ENCODE measurements at places on chromosomes 5 and 9.

GRCh38 chr9:96599298-96599697 lies 20.3 kb downstream of the CDC14B start:
- DNase-seq, result no peak

GRCh38 chr5:135989686-135990085 lies 34.9 kb upstream of the LECT2 start:
- DNase-seq, result no peak

- no peak for DNase-seq
Observed at GRCh38 chr9:35557320-35557719, 47.7 kb upstream of the TESK1 start.

DNA sequence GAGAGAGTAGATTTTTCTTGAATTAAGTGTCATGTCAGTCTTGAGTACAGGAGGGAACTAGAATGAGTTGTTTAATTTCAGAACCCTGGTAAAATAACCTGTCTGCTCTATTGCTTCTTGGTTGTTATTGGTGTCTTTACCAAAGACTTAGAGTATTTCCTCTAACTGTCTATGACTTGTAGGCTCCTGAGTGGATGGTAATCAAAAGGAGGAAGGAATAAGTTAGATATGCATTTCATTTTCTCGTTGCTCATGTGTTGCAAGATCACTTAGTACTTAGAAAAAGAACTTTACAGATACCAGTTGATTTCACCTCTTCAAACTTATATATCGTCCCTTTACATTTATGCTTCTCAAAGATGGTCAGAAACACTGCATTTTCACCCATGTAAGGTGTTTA lies 31.1 kb downstream of the UHRF2 start:
- DNase-seq, result no peak

- no peak for DNase-seq
Observed at GRCh38 chr5:9423571-9423970, 122.3 kb downstream of the SEMA5A start.

- DNase-seq, result no peak
Observed at GRCh38 chr9:109912082-109912582, 132.1 kb downstream of the PALM2AKAP2 start.

- DNase-seq, result no peak
Observed at GRCh38 chr9:128828719-128829452, 708 bp downstream of the SPOUT1 start.

DNA sequence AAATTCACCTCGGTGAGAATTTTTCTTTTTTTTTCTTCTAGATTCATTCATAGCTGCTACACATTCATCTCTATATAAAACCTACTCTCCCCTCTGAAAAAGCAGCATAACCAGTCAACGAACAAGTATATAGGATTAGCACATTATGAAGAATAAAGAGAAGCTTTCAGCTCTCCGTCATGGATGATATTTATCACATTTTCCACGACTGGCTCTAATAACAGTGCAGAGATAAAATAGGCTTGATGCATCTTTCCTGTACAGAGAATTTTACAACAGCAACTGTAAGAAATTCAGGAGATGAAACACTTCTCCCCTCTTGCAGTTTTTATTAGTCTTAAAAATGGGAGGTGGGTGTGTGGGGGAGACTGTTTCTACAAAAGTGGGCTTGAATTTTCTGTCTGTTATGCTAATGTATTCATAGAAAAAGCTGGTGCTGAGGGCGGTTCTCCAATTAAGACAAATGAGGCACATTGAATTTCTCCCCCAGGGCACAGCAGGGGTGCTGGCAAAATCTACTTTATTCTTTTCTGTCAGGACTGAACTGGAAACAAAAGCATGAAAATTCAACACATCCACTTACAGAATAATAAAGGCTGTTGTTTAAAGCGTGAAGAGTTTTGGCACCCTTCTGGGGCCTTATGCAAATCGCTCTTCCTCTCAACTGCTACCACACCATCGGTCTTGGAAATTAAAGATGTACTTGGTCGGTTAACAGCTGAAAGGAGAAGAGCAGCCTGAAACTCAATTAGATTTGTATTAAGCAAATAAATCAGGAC lies 233.9 kb upstream of the ZNF608 start:
- DNase-seq, result no peak

- no peak for DNase-seq
Observed at GRCh38 chr9:130110166-130110565, 56.5 kb downstream of the GPR107 start.

- no peak for DNase-seq
Observed at GRCh38 chr5:80191991-80192398, 63.9 kb downstream of the SERINC5 start.

GRCh38 chr5:135553688-135554462 lies 18.1 kb upstream of the NEUROG1 start:
- DNase-seq, result no peak

- no peak for DNase-seq
Observed at GRCh38 chr5:172827841-172828240, 6.2 kb upstream of the ERGIC1 start.

DNA sequence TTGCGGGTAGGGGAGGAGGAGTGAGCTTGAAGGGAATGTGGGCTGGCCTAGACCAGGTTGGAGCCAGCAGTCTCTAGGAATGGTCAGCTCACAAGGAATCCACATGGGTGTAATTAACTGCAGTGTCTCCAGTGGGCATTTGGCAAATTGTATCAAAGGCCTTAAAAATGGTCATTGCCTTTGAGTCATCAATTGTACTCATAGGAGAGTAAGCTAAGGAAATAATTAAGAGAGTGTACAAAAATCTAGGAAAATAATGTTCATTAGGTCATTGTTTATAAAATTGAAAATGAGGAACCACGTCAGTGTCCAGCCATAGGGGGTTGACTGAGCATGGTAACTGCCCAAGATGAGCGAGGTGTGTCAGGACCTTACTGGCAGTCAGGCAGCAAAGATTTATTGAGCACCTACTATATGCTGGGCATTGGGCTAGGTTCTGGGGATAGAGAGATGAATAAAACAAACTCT lies 29.8 kb upstream of the RPL26L1 start:
- DNase-seq, result no peak

DNA sequence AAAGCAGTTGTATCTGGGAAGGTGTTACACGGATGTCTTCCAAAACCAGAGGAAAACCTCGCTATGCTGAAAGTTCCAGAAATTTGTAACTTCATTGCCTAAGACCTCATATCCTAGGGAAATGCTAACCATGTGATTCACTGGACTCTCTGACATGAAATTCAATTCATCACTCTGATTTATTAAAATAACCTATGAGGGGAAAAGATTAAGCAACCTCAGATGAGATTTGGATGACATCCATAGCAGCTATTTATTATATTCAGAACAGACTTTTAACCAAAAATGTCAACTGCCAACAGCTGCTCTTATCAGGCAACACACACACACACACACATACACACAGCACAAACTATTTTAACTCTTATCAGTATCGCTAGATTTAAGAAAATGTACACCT lies 1006.4 kb upstream of the CTNND2 start:
- no peak for DNase-seq

DNA sequence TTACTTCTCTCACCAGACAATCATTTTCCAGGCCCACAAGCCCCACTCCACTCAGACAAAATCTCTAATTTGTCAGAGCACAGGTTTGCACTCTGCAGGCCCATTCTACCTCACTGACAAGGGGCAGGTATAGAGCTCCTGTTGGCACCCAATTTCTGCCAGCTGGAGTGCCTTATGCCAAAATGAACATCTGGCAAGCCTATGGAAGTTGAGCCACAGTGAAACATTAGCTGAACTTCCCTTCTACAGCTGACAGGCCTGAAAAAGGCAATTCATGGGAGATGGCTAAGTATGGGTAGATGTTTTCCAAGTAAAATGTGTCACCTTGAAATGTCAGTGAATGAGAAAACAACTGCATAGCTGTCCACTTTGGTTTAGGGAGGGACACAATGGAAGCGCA lies 87.0 kb downstream of the SPOCK1 start:
- no peak for DNase-seq

- no peak for DNase-seq
Observed at GRCh38 chr5:32866138-32866537, 155.0 kb downstream of the NPR3 start.

- no peak for DNase-seq
Observed at GRCh38 chr5:93337138-93337537, 243.9 kb downstream of the NR2F1-AS1 start.

GRCh38 chr5:173882632-173883031 lies 5.5 kb upstream of the CPEB4 start:
- DNase-seq, result no peak

- no peak for DNase-seq
Observed at GRCh38 chr5:66326276-66326675, 182.2 kb downstream of the SREK1 start.

DNA sequence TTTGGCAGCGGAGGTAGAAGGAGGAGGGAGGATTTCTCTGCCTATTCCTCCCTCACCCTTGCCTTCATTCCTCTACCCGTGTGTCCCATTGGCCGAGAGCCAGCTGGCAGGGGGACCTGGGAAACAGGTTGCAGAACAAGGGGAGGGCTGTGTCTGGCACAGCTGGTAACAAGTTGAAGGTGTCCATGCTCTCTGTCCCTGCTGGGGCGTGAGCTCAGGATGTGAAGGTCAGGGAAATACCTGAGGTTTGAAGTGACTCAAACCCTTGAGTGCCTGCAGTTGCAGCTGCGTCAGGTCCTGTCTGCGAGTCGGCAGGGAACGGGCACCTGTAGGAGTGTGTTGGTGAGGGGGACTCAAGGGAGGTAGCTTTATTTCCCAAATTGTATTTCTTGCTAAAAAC lies 16.2 kb downstream of the MIGA2 start:
- no peak for DNase-seq

DNA sequence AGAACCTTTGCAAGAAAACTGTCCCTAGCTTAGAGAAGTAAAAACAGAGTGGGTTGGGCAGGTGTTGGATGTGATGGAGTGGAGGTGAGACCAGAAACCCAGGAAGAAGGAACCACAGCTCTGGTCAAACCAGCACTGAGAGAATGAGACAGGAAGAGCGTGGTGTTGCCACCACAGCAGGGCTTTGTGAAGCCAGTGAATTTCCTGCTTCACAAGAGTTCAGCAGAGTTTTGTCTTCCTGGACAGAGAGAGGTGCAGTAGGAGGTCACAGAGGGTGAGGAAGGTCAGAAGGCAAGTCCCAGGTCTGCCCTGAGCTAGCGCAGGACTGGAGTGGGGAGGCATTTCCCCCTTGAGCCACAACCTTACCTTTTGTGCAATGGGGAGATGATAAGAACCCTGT lies 2306.2 kb upstream of the ACO1 start:
- no peak for DNase-seq

DNA sequence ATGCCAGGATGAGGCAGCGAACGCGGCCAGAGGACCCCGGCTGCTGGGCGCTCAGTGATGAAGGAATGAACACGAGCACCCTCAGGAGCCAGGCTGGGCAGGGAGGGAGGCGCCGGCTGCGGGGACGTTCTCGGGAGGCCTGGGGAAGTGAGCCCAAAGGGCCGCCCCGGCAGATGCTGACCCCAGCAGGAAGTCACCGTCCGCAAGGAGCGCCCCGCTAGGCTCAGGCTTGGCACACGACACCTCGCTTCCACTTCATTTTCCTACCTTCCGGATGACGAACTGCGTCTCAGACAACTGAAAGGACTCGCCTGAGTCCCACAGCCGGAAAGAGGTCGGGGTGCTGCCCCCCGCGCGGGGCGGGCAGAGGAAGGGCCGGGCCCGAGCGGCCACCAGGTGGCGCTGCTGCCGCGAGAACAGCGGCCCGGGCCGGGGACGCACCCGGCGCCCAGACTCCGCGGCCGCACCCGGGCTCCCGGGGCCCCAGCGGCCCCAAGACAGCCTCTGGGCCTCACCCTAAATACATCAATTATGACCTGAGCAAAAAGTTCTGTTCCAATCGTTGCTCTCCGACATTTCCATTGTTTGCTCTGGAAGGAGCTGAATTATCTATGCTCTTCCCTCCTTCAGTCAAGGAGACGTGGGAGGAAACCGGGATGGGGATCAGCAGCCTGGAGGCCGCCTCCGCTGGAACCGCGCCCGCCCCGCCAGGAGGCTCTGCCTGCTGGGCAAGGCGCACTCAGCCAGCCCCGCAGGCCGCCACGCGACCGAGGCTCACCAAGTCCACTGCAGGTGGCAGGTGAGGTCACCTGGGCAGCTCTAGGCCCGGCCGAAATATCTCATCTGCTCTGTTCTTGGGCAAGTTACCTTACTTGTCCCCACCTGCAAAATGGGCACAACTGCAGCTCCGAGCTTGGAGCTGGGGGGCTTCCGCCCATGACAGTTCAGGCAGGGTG lies 107.0 kb downstream of the ZNF354C start:
- peak; percentile 90 for DNase-seq

DNA sequence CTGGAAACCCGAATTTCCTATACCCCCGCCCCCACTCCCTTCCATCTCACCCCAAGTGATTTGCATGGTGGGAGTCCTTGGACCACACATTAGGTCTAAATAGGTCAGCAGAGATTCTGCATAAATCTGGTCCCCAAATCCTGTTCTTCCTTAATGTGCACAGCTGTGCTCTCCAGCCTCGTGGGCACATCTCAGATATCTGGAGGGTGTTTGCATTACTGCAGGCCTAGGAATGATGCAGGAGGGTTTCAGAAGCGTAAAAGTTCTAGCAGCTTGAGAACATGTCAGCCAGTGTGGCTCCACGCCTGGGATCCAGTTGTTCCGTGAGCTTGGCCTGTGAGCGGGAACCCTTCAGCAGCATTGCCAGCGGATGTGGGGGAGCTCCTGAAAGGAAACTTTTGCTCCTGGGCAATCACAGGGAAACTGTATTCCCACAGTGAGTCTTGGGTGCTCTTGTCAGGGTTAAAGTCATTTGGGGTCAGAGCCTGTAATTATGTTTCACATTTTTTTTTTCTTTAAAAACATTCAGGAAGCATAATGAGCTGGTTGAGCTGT lies 12.9 kb downstream of the ARHGAP26 start:
- no peak for DNase-seq

GRCh38 chr5:16869821-16870796 lies 66.0 kb downstream of the MYO10 start:
- no peak for DNase-seq

DNA sequence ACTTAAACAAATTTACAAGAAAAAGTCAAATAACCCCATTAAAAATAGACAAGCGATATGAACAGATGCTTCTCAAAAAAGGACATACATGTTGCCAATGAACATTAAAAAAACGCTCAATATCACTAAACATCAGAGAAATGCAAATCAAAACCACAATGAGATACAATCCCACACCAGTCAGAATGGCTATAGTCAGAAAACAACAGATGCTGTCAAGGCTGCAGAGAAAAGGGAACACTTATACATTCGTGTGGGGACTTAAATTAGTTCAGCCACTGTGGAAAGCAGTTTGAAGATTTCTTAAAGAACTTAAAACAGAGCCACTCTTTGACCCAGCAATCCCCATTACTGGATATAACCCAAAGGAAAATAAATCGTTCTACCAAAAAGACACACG lies 10.8 kb downstream of the OR13F1 start:
- DNase-seq, result no peak

DNA sequence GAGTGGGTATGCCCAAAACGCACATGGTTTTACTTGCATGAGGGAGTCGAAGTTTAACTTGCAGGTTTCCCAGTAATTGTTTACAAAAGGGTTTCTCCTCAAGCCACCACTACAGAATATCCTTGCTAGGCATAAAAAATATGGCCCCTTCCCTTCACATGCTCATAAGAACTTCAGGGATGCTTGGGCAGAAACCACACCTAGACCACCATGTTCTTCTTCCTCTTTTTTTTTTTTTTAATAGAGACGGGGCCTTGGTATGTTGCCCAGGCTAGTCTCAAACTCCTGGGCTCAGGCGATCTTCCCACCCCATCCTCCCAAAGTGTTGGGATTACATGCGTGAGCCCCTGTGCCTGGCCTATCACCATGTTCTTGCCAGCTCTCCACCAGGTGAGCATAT lies 18.6 kb upstream of the PLIN2 start:
- DNase-seq, result no peak

GRCh38 chr5:135996611-135997010 lies 32.2 kb upstream of the TGFBI start:
- DNase-seq, result no peak

GRCh38 chr5:58523956-58524355 lies 32.7 kb downstream of the GAPT start:
- no peak for DNase-seq

Data from mesenteric fat pad (tissue), 1 donor.